ENCODE measurements at places on chromosomes 7 and 10. TPM values are rescaled to one million over a fixed set of nuclear protein-coding genes. Genes with fewer than 3 reads are reported as not detected.

FGF8 gene
- polyA plus RNA-seq: not detected

MYPN gene
- 0.04 TPM for polyA plus RNA-seq

DMBT1 gene
- polyA plus RNA-seq: 0.02 TPM

DNA sequence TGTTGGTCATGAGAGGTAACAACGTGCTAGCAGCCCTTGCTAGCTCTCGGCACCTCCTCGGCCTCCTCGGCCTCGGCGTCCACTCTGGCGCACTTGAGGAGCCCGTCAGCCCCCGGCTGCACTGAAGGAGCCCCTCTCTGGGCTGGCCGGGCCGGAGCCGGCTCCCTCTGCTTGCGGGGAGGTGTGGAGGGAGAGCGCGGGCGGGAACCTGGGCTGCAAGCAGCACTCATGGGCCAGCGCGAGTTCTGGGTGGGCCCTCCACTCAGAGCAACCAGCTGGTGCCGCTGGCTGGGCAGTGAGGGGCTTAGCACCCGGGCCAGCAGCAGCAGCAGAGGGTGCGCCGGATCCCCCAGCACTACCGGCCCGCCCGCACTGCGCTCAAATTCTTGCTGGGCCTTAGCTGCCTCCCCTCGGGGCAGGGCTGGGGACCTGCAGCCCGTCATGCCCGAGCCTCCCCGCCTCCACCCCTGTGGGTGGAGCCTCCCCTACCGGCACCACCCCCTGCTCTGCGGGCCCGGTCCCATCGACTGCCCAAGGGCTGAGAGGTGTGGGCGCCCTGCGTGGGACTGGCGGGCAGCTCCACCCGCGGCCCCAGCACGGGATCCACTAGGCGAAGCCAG is 96.1 kb downstream of the PAXIP1 start:
- peak; percentile 73 for DNase-seq

DNA sequence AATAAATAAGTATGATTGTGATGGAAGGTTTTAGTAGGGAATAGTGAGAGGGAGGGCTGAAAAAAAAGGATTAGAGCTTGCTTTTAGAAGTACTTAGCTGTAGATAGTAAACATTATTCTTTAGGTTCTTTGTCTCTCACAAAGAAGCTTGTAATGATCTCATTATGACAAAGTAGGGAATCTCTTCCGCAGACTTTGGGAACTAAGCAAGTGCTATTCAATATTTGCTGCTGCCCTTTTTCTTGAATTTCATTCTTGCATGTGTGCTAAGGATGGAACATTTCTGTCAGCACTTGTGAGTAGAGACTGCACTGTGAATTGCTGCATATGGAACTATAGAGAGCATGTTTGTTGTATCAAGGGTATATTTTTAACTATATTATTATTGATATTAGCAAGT is 173.4 kb downstream of the ST7 start:
- no peak for DNase-seq

GRCh38 chr7:54581511-54581910 is 39.3 kb downstream of the VSTM2A start:
- no peak for DNase-seq

GRCh38 chr10:59311025-59311424 is 51.3 kb downstream of the FAM13C start:
- DNase-seq: no peak

DNA sequence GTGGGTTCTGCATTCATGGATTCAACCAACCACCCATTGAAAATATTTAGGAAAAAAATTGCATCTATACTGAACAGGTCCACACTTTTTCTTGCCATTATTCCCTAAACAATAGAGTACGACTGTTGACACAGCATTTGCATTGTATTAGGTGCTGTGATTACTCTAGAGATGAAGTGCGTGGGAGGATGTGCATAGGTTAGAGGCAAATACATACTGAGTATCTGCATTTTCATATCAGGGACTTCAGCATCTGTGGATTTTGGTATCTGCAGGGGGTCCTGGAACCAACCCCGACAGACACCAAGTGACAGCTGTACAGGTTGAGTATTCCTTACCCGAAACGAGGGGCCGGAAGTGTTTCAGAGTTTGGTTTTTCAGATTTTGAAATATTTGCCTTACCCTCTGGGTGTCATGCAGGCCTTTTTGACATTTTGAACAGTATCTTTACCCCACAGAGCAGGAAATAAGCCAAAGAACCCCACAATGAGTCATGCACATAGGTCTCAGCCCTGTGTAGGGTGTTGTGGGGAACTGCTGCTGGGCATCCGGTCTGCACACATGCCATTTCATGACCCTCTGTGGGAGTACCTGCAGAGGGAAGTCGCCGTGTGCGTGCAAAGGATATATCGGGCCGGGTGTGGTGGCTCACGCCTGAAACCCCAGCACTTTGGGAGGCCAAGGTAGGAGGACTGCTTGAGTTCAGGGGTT is 14.5 kb downstream of the NUDT5 start:
- DNase-seq: peak; percentile 87
